NCI-H1694 treated with DMSO at 0.1 percent for 48 hours (cell line): ENCODE measurements at places on chromosomes 4 and X.

- no peak for DNase-seq
Observed at GRCh38 chr4:48188390-48188789, 54.3 kb upstream of the TXK start.

GRCh38 chr4:118682928-118683327, 2.3 kb upstream of the METTL14 start:
- peak; percentile 23 for DNase-seq

DNA sequence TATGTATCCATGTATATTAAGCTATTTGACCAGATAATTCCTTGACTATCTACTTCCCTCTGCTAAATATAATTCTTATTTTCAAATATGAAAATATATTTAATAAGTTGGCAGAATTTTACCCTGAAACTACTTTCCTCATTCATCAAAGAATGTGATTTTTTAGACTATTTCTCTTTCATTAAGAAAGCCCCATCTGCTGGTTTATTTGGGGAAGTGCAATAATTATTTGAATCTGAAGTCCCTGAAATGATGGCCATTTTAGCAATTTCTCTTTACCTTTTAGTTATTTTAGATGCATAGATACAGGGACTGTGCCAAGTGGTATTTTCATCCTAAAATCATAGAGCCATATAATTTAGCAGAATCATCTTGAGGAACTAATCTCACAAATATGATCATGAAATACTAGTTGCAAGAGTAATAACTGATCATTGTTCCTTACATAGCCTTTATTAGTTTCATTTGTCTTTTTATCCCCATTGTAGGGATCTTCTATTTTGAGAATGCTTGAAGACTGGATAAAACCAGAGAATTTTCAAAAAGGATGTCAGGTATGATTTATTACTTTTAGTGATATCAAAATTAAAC, 39.0 kb downstream of the ENPEP start:
- peak; percentile 15 for DNase-seq

- DNase-seq, result no peak
Observed at GRCh38 chr4:60953826-60954225, 246.3 kb upstream of the ADGRL3 start.
